Retinal pigment epithelial cell (primary cell): ENCODE measurements at places on chromosomes 1 and 21.

GRCh38 chr1:109091839-109092193 is 1.3 kb downstream of the TMEM167B start:
- no peak for DNase-seq

- DNase-seq, result no peak
Observed at GRCh38 chr1:16925635-16926490, 4.1 kb downstream of the CROCC start.

GRCh38 chr1:64126581-64126980 is 76.8 kb upstream of the UBE2U start:
- DNase-seq, result no peak

- DNase-seq, result no peak
Observed at GRCh38 chr1:242065813-242066212, 66.9 kb upstream of the MAP1LC3C start.

GRCh38 chr1:162137179-162137960 is 67.9 kb downstream of the NOS1AP start:
- no peak for DNase-seq

- no peak for DNase-seq
Observed at GRCh38 chr1:65083263-65083896, 64.6 kb upstream of the AK4 start.

GRCh38 chr1:243420016-243420945 is 164.4 kb downstream of the SDCCAG8 start:
- no peak for DNase-seq

DNA sequence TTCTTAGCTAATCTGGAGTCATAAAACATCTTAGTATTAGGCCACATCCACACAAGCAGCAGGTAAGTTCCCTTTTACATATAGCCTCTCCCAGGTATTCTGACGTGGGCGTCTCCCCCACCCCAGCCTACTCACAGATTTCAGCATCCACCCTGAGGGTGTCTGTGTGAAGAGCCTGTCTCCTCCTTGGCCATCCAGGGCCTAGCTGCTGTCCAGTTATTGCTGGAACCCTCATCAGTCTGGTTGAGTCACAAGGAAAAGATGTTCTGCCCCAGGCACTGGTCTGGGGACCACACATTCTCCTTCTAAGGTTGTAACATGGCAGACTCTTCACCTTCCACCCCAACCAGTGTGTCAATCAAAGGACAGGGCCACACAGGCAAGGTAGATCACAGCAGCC is 57.6 kb downstream of the ETS2 start:
- DNase-seq, result no peak

- DNase-seq, result no peak
Observed at GRCh38 chr1:24362982-24363614, 43.9 kb downstream of the GRHL3 start.

DNA sequence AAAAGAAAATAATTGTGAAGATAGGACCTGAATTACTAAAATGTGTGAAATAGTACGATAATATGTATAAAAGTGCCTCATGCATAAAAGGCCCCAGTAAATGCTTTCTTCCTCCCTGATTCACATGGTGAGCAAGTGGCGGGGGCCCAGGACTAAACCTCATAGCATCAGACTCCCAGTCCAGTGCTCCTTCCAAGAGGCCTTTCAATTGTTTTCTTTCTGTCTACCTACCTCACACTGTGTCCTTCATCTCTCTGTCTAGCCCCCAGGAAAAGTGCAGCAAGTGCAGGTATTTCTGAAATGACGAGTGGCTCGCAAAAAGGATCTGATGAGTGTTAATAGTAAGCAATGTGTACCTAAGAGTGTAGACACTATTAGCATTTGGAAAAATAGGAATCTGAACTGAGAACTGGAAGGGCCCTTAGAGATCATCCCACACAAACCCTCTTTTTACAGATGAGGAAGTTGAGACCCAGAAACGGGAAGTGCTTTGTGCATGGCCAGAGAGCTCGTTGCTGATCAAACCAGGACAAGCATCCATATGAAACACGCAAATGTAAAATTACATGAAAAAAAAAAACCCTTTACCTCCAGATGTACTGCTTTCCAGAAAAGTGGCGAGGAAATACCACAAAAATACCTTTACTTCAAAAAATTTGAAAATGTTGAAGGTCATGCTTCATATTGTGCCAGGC is 118.2 kb upstream of the HOOK1 start:
- no peak for DNase-seq

- DNase-seq, result peak; percentile 94
Observed at GRCh38 chr21:26842974-26843932, 2.0 kb downstream of the ADAMTS1 start.

GRCh38 chr1:78092643-78093042 is 46.9 kb downstream of the GIPC2 start:
- no peak for DNase-seq

DNA sequence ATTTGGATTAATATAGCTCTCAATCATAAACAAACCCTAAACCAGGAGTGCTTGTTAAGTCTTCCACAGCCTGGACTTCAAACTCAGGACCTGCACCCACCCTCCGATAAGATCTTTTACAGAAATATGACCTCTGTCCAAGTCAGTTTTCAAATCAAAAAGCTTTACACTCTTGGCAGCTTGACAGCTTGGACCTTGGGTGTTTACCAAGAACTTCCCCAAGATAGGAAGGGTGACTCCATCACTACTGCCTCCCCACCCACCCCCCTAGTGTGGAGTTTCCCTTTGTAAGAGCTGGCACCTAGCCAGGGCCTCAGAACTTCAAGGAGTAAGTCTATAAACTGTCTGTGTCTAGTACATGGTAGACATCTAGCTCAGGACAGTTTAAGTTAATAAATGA is 9.6 kb downstream of the BCAR3 start:
- no peak for DNase-seq

DNA sequence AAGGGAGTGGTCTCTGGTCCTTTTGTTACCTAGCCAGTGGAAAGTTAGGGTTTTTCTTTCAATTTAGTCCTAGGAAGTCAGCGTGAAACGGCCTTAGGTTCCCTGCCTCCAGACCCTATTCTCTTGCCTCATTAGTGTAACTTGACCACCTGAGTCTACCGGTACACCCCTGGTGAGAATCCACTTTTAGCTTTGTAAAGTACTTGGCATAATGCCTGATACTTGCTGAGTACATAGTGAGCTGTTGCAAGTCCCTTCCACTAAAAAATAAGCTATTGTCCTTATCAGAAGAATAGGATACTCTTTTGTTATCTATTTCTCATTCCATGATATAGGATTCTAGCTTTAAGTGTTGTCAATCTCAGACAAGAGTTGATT is 228.8 kb downstream of the ST6GALNAC3 start:
- no peak for DNase-seq

DNA sequence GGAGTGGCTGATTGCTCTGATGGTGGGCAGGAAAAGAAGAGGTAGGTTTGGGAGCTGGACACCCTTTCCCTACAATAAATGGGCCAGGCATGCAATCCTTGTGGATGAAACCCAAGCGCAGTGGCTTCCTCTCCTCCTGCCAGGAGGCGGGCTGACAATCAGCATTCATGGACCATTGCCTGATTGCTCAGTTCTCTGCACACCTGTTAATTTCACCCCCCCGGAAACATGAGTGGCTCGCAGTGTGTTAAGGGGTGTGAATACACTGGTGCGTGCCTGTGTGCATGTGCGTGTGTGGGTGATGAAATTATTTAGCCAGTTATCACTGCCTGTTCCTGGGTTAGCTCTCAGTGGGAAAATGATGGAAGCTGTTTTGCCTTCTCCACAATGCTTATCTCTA is 310.7 kb downstream of the PCP4 start:
- DNase-seq, result no peak

- DNase-seq, result no peak
Observed at GRCh38 chr1:68293122-68293521, 60.8 kb upstream of the WLS start.

GRCh38 chr1:30250338-30250983 is 472.9 kb downstream of the MATN1 start:
- DNase-seq, result no peak

DNA sequence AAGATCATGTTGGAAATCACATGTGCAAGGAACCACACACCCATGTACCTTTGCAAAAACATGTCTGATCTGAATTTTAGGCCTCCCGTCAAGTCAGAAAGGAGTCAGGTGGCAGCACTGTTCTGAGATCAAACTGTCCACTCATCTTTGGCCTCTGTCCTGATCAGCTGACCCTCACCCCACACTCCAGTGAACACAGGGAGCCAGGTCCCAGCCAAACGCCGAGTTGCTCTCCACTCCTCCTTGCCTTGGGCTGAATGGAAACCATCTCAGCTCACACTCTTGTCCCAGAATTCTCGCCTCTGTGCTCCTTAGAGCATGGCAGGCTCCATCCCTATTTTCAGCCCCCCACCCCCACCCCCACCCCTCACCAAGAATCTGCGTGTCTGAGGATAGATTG is 4.6 kb upstream of the RNF186 start:
- DNase-seq, result no peak

DNA sequence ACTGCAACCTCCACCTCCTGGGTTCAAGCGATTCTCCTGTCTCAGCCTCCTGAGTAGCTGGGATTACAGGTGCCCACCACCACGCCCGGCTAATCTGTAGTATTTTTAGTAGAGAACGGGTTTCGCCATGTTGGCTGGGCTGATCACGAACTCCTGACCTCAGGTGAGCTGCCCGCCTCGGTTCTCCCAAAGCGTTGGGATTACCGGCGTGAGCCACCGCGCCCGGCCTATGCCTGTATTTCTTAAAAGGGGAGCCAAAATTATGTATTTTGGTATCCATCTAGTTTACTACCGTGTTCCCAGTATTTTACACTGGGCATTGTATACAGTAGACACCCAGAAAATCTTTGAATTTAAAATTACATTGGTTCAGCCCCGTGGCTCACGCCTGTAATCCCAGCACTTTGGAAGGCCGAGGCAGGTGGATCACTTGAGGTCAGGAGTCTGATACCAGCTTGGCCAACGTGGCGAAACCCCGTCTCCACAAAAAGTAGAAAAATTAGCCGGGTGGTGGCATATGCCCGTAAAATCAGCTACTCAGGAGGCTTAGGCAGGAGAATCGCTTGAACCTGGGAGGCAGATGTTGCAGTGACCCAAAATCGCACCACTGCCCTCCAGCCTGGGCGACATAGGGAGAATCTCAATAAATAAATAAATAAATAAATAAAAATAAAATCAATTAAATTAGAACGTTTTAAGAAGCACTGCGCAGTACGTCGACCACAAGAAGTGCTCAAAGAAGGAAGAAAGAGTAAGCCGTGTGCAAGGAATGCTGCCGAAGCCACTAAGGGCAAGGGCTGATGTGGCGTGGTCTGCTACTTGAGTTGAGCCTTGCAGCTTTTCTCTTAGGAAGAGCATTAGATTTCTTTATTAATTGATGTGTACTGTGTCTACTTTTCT is 1.5 kb upstream of the THRAP3 start:
- no peak for DNase-seq

- DNase-seq, result no peak
Observed at GRCh38 chr1:104868794-104869193, 1119.1 kb downstream of the AMY1C start.

DNA sequence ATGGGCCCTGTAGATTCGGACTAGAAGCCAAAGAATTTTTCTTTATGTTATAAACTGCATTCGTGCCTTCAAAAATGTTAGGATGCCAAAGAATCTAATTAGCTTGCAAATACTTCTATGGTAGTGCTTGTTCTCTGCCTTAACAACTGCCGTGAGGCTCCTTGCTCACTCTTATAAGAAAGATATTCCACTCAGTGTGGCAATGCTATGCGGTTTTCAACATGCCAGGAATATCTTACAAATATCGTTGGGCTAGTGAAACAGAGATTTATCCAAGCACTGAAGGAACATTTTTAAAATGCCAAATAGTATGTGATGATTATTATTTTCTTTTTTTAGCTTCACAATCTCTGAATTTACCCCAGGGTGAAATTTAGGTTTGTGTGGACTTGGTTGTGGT is 198.2 kb downstream of the GREM2 start:
- DNase-seq, result no peak

- DNase-seq, result no peak
Observed at GRCh38 chr1:173779936-173780335, 44.5 kb upstream of the DARS2 start.

- DNase-seq, result no peak
Observed at GRCh38 chr1:25567710-25568089, 24.3 kb downstream of the LDLRAP1 start.

DNA sequence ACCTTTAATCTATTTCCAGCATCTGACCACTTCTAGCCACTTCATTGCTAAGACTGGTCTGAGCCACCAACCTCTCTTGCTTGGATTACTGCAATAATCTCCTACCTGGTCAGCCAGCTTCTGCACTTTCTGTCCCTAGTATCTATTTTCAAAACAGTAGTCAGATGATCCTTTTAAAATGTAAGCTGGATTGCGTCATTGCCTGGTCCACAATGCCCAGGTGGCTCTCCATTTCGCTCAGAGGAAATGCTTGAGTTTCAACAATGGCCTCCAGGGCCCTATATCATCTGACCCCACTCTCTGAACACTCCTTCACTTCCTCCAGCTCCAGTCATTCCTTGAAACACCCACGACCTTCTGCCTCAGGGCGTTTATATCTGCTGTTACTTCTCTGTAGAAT is 2.3 kb downstream of the FYB2 start:
- DNase-seq, result no peak

- no peak for DNase-seq
Observed at GRCh38 chr1:223016890-223017289, 126.2 kb downstream of the TLR5 start.

DNA sequence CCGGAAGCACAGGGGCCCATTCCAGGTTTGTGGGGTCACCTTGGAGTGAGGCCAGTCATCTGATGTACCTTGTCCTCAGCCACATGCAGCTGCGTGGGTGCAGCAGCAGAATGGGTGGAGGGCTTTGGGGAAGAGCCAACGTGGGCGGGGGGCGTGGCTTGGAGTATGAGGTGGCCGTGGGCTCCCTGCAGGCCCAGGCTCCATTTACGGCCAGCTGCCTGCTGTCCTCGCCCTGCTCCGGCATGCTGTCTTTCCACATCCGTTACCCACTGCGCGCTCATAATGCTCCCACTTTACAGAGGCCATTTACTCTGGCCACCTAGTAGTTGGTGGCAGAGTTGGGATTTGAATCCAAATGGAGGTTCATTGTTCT is 27.8 kb upstream of the TINAGL1 start:
- DNase-seq, result no peak

GRCh38 chr1:27633298-27633610 is 1.7 kb downstream of the FGR start:
- no peak for DNase-seq

GRCh38 chr1:98906809-98907208 is 97.9 kb downstream of the PLPPR5 start:
- DNase-seq, result no peak
